MV-4-11 (cell line): ENCODE measurements at places on chromosomes 2 and 18.

GRCh38 chr18:36485772-36486171 lies 188.3 kb downstream of the FHOD3 start:
- no peak for DNase-seq

GRCh38 chr18:77455004-77455403 lies 205.4 kb downstream of the GALR1 start:
- no peak for DNase-seq

- DNase-seq: no peak
Observed at GRCh38 chr18:39454866-39455265, 1889.3 kb upstream of the CELF4 start.

DNA sequence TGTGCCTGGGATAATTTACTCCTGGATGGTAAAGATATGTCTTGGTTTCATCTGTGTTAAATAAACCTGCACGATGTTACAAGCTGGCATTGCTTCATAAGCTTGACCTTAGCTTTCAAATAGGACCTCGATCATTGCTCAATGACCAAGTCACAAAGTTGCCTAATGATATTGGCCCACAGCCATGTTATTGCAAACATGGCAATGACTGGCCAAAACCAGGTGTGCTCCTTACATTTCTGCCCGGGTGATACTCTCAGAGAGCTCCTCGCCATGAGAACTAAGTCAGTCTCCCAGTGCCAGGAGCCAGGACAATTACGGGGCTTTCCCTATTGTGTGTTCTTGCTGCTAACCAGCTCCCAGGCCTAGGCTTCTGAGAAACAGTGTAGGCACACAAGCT lies 72.5 kb upstream of the CYP1B1 start:
- peak; percentile 57 for DNase-seq

- peak; percentile 20 for DNase-seq
Observed at GRCh38 chr2:172461591-172462372, 34.4 kb downstream of the ITGA6 start.

DNA sequence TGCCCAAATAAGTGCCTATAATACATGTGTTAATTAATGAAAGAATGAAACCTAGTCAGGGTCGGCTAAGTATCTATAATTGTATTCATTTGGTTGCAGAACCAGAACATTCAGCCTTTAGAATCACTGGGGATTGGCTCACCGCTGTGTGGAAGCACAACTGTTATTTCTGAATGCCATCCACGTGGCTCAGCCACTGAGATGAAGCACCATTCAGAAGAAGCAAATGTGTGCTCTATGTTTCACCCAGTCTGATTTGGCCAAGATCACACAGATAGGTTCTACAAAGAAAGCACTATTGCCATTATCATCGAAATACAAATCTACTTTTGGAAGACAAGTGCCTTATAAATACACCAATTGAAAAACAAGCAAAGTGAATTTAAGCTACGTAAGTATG lies 30.6 kb upstream of the SPOPL start:
- no peak for DNase-seq

DNA sequence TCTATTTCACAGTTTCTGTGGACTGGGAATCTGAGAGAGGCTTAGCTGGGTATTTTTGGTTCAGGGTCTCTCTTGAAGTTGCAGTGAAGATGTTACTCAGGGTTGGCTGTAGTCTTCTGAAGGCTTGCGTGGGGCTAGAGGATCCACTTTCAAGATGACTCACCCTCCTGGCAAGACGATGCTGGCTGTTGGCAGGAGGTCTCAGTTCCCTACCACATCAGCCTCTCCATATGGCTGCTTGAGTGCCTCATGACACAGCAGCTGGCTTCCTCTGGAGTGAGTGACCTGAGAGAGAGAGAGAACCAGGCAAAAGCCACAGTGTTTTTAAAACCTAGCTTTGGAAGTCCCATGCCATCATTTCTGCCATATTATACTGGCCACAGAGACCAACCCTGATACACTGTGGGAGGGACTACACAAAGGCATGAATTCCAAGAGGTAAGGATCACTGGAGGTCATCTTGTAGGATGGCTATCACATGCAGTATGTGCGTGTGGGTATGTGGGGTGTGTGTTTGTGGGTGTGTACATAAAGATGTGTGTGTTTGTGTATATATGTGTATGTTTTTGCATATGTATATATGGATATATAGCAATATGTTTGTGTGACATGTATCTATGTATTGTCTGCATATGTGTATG lies 25.1 kb downstream of the DNPEP start:
- DNase-seq: peak; percentile 99

DNA sequence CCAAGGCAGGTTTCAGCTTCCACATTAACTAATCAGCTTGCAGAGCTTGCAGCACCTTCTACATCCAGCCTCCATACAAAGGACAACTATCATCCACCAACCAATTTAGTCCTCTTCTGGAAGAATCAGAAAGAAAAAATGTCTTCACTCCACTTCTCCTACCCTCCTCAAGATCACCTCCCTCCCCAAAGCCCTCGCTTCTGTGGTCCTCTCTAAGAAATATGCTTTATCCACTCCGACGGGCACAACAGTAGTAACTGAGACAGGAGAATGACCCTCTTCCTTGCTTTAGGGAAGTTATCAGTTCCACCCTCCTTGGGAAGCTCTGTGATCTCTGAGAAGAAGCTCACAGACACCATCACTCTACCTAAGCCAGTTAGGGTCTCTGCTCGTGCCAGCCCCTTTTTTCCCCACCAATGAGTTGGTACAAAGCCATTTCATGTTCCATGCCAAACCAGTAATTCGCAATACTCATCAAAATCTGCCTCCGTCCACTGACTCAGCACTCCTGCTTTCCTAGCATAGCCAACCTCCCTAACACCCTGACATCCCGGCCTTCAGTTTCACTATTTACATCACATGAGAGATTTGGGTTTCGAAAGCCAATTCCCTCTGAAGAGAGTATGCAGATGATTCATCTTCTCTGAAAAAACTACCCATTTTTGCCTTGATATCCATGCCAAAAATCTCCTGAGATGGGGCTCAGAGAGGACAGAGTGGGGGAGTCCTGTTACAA lies 114.1 kb upstream of the PKDCC start:
- DNase-seq: peak; percentile 85

DNA sequence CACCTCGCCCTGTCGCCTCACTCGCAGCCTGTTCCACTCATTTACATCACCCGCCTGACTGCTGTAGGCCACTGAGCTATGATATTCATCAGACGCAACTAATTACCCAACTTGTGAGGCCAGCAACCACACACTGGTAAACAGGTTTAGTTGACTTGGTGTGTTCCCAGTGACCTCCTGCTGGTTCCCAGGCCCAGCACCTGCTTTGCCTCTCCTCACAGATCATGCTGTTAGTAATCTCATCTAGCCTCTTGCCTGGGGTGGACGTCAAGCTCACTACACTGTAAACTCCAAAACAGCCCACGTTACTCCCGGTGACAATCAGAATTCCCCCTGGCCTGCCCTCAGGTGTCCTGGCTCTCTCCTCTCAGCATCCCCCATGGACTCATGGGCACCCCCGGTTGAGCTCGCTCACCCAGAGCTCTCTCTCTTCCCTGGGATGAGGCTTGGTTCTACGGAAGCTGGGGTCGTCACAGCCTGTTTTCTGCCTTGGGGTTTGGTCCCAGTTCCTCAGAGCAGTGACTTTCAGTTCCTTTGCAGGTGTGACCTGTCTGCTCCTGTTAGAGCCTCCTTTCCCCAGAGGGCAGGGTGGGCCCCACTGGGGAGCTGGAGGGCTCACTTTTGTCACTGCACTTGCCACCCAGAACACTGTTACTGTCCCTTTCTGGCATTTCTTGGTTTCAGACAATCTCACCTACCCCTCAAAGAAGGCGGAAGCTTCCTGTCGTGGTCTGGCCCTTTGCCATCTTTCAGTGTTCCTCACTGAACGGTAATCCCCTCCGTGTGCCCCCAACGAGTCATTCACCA lies 40.3 kb downstream of the INPP5D start:
- peak; percentile 56 for DNase-seq

DNA sequence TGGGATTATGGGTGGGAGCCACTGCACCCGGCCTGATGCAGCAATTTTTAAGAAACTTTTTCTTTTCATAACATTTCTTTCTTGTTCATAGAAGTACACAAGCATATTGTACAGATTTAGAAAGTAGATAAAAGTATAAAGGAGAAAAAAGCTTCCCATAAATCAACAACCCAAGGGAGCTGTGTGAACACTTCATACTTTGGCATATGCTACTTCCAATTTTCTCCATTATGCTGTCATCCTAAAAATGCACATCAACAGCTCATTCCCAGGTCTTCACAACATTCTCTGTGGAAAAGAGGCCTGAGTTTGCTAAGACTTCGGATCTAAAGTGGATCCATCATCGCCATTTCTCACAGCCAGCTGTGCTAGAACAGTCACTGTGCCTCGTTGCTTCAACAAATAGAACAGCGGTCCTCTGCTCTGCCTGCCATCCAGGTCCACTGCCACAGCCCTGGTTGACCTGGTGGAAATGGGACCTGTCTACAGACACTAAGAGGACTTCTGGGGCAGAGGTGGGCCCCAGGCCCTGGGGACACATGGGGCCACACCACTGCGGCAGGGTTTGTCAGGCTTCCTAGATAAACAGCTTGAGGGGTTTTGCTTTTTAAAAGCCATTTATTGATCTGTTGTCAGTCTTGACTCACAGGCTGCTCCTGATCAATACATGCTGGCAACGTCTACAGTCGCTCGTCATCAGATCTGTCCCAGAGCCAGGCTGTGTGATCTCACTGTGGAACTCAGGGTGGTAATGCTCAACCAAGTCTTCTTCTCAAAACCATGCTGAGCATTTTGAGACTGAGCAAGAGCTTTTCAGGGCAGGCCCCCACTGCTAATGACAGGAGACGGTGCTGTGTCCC lies 72.7 kb upstream of the MGAT4A start:
- DNase-seq: no peak

DNA sequence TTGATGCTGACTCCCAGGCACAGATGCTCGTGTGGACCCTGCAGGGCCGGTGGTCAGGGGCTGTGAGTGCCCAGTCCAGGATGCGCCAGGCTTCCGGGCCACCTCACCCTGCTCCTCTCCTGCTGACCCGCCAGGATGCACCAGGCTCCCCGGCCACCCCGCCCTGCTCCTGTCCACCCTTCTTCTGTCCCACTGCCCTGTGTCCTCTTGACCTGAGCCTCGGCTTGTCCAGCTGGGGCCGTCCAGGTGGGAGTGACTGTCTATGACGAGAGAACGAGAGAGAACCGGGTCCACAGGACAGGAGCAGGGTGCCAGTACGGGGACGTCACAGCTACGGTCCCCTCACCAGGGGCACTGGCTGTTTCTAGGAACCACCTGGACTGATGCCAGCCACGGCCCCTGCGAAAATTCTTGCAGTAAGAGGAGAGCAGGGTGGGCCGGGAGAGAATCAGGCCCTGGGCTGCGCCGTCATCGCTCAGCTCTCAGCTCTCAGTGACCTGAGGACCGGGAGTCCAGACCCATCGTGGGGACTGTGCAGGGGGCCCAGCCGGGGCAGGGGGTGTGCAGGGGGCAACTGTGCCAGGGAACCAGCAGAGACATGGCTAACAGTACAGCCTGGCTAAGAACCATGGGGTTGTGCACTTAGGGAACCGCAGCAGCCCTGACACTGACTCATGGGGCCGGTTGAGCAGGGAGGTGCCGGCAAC lies 12.9 kb upstream of the NFATC1 start:
- DNase-seq: no peak

DNA sequence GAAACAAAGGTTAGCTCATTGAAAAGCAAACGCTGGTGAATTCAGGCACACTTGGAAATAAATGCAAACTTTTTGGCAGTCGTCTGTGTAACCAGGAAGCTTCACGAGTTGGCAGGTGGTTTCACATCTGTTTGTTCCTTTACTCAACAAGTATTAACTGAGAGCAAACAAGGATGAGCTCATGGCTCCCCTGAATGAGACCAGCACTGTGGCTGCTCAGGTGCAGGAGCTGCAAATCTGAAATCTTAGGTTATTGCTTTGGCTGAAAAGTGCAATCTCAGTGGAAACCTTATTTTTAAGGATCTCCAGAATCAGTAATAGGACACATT lies 46.3 kb downstream of the SH3RF3 start:
- no peak for DNase-seq

- DNase-seq: no peak
Observed at GRCh38 chr2:64455545-64455944, 1.6 kb downstream of the LGALSL start.

DNA sequence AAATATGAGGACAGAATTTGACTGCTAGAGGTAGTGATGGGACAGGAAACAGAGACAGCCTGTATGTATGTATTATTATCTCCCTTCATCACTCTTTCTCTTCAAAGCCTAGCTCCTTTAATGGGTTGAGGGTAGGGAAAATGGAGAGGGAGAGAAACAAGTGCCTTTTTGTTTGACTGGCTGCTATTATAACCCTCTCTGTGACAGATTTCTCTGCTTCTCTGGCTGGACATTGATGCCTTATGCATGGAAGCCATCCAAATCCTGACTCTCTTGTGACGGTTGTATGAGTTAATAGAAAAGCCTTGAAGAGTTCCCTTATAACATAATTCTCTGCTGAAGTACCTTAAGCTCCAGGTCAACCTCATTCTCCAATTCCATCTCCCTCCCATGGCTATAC lies 118.5 kb upstream of the COL5A2 start:
- DNase-seq: no peak

- peak; percentile 94 for DNase-seq
Observed at GRCh38 chr2:178404368-178404767, 46.6 kb downstream of the PRKRA start.

- DNase-seq: peak; percentile 83
Observed at GRCh38 chr2:239339726-239340601, 60.9 kb downstream of the HDAC4 start.

- no peak for DNase-seq
Observed at GRCh38 chr2:202494300-202495229, 118.4 kb downstream of the BMPR2 start.

GRCh38 chr18:2147476-2148230 lies 423.7 kb downstream of the METTL4 start:
- no peak for DNase-seq

DNA sequence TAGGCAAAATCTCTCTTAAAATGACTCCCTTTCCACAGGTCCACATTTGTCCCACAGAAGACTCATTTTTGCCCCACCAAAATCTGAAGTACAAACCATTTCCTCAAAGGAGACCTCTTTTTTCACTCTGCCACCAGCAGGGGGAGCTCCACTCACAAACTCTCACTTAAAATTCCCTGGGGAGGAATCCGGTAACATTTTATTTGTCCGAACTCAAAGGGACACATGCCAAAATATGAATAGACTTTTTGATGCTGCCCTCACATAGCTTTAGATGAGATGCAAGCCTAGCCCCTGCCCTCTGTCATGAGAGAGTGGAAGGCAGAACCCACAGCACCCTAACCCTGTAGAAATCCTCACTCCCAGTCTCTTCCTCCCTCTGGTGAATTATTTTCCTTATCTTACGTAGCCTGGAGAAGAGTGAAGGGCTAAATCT lies 57.1 kb downstream of the RMDN2 start:
- DNase-seq: peak; percentile 45

- DNase-seq: no peak
Observed at GRCh38 chr2:124112966-124113365, 87.9 kb downstream of the CNTNAP5 start.

DNA sequence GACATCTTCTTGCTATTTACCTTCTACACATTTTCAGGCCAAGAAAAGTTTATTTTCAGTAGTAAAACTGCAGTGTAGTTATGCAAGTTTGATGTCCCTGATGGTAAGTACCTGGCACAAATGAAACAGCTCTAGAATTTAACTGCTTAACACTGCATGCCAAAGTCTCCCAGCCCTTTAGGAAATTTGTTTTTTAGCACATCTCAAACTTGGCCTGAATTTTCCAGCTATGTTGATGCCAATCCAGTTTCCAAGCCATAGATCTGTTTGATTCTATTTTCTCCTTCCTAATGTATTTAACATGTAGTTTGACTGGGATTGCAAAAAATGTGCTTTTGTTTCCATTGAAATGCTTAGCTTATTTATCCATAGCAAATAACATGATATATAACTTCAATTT lies 29.3 kb upstream of the ZNF385B start:
- DNase-seq: no peak
